ENCODE measurements at places on chromosomes 5 and 9.

DNA sequence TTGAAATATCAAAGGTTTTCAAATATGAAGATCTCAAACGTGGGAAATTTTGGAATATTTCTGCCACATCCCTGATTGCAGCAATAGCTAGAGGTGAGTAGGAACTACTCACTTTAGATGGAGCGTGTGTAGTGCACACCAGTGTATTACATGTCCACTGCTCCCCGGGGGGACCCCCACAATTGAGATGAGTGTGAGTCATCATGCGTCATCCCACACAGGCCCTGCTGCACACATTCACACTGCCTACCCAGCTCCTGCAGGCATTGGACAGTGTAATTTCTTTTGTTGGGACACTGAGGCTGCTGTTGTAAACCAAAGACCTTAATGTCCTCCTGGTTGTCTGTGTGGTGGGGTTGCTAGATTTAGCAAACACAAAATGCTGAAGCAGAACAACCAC, 280.0 kb downstream of the GAS1 start:
- DNase-seq, result no peak

DNA sequence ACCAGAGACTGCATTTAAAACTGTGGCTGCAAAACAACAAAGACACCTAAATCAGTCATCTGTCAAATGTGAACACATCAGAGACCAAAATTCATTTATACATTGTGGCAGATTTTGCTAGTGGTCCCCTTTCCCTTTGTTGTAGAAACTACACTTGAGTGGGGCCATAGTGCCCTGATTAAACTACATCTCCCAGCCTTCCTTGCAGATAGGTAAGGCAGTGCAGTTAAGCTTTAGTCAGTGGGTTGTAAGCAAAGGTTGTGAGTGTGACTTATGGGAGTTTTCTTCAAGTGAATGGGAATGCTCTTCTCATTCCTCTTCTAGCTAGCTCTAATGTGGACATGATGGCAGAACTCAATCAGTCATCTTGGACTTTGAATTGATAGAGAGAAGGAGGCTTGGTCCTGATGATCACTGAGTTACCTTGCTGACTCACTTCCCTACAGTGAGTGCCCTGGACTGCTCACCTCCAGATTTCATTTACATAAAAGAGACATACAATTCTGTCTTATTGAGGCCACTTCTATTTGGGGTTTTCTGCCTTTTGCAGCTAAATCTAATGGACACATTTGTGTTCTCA, 35.2 kb upstream of the SPARC start:
- DNase-seq, result no peak

DNA sequence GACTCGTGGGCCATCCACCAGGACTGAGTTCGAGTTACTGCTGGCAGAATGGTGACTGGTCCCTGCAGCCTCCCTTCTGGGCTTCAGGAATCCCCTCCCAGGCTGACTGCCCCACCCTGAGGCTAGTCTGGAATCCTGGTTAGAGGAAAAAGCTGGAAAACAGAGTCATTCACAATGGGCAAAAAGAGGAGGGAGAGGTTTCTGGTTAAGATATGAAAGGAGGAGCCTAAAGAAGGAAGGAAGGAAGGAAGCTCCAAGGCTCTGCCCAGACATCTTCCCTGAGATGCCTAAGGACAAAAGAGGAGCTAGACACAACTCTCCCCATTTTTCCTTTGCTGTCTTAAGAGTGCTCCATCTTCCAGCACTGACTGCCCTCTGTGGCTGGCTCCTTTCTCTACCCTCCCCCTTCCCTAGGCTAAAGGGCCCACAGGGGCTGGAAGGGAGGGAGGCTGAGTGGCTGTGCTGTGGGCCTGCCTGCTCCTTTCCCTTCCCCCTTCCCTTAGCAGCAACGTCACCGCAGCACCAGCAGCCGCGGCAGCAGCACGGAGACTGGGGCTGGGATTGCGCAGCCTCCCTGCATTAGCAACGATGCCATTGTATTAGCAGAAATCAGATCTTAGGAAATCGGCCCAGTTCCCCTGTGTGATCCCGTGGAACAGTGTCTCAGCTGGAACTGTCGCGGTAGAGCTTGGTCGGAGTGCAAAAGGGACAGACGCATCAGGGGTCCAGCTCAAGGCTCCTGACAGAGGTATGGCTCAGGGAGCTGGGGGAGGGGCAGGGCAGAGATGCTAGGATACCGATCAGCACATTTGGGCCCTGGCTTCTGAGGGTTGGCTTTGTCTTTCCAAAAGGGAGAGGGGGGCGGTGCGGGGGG, 48.7 kb downstream of the RUSC2 start:
- DNase-seq, result no peak

DNA sequence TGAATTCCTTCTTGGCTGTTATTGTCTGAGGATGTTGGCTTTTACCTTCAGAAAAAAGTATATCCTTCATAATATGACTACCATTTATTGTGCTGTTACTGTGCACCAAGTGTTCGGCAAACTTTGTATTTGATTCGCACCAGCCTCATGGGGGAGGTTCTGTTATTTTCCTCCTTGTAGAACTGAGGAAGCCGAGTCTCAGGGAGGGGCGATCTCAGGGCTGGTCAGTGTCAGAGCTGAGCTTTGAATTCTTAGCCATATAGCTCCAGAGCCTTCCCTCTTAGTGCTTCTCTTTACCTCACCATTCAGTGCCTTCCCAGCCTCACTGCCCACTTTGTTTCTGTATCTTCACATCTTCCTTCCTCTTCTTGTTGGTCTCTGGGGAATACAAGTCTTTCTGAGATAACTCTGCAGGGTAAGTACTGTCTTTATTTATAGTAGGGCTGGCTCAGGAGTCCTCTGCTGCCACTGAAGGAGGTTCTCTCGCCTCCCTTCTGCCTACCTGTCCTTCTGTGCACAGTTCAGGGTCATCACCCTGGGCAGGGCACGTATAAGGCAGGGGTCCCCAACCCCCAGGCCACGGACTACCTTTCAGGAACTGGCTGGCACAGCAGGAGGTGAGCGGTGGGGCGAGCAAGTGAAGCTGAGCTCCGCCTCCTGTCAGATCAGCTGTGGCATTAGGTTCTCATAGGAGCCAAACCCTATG, 48.4 kb downstream of the GALNT10 start:
- no peak for DNase-seq

DNA sequence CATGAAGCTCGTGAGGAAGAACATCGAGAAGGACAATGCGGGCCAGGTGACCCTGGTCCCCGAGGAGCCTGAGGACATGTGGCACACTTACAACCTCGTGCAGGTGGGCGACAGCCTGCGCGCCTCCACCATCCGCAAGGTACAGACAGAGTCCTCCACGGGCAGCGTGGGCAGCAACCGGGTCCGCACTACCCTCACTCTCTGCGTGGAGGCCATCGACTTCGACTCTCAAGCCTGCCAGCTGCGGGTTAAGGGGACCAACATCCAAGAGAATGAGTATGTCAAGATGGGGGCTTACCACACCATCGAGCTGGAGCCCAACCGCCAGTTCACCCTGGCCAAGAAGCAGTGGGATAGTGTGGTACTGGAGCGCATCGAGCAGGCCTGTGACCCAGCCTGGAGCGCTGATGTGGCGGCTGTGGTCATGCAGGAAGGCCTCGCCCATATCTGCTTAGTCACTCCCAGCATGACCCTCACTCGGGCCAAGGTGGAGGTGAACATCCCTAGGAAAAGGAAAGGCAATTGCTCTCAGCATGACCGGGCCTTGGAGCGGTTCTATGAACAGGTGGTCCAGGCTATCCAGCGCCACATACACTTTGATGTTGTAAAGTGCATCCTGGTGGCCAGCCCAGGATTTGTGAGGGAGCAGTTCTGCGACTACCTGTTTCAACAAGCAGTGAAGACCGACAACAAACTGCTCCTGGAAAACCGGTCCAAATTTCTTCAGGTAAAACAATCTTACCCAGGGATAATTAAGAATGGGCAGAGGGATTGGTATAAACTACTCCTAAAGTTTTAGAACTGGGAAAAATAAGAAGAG, 12.9 kb downstream of the ITGA1 start:
- peak; percentile 58 for DNase-seq

DNA sequence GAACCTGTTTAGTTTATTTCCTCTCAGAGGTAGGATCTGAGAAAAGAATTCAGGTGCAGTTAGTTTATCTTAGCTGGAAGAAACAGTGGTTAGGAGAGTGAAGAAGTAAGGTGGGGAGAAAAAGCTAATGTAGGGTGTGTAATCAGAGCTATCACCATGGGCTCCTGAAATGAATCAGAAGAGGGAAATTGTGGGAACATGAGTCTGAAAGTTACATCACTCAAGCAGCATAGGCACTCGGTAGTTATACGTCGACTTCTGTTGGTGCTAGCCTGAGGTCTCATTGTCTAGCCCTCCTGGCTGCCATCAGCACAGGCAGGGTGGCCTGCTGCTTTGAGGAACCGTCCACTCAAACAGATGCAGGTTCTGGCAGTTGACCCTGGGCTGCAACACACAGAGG, 56.7 kb upstream of the NPR3 start:
- DNase-seq, result no peak

DNA sequence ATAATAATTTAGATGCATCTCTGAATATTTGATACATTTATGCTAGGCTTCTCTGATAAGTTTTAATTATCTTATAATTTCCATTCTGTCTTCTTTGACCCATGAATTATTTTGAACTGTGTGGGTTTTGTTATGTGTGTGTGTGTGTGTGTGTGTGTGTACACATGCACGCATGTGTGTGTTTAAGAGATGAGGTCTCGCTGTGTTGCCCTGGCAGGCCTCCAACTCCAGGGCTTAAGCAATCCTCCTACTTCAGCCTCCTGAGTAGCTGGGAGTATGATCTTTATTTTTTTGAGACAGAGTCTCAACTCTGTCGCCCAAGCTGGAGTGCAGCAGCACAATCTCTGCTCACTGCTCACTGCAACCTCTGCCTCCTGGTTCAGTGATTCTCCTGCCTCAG, 75.4 kb downstream of the NDUFAF2 start:
- no peak for DNase-seq

- DNase-seq, result no peak
Observed at GRCh38 chr5:1997640-1998347, 115.1 kb upstream of the IRX4 start.

GRCh38 chr9:32399110-32399815, 14.8 kb downstream of the ACO1 start:
- no peak for DNase-seq

DNA sequence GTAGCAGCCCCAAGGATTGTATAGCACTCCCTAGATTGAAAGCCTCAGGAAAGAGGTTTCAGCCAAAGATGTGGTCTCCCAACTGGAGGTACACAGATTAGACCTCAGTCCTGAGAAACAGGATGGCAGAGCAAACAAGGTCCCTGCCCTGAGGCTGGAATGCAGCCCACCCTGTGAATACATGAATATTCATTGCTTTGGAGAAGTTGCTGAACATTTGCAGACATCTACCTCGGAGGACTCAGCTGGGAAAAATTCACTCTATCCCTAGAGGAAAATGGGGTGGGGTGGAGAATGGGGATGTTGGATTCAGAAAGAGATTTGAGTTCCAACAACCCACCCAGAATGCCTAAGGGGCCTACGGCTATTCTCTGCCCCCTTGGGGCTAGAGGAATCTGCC, 129.4 kb downstream of the SLIT3 start:
- DNase-seq, result no peak

GRCh38 chr9:82022121-82022520, 33.5 kb downstream of the SPATA31D1 start:
- DNase-seq, result no peak

- no peak for DNase-seq
Observed at GRCh38 chr5:91141642-91142041, 241.5 kb downstream of the ARRDC3 start.

All from stimulated activated CD4-positive, alpha-beta T cell treated with anti-CD3 and anti-CD28 coated beads, Interleukin-2, amount 100 ng/mL, for 24 hours (primary cell).